Upper lobe of left lung (tissue), 6 donors: ENCODE measurements at places on chromosomes 5 and 9. TPM values are rescaled to one million over a fixed set of nuclear protein-coding genes. Genes with fewer than 3 reads are reported as not detected.

DNA sequence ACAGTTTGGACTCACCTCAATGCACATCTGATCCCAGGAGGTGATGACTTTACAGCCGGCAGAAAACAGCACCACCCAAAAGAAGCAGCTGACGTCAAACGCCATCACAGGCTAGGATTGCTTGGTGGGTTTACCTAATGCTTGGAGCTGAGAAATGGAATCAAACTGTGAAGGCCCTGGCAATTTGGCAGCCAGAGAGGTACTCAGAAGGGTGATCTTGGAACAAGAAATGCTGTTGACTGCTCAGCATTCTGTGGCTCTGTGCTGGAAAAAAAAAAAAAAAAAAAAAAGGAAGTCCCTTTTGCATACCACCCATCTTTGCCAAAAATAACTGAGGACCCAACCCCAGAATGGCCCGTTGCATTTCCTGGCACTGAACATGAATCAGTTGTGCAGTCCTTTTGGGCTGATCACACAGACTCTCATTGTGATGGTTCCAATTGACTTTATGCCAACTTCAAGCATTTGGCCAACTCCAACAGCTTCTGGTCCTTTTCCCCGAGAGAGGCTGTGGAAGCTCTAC is at the start of gene CD180:
Gene CD180 (minus strand): TSS at position 263 of the 523 bp plus-strand sequence. CDS start 158 bp downstream, at position 105.
- DNase-seq, result no peak

DNA sequence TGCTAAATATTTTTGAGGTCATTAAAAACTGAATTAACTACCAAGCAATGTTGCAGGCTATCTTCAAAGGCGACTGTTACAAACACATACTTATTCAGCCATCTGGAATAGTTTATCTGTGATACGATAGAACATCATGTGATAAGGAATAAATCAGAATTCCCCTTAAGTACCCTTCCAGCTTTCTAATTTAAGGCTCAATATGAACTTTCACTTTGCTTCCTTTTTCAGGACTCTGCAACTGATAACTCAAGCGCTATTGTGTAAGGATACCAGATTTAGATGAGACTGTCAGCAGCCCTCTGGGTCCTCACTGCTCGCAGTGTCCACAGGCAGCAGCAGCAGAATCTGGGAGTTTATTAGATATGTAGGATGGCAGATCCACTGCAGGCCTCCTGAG is 416.3 kb downstream of the SPATA31D1 start:
- DNase-seq, result no peak

- DNase-seq, result no peak
These were observed 81.3 kb downstream of the ADAMTSL1 start for GRCh38 chr9:18555105-18555883.

DNA sequence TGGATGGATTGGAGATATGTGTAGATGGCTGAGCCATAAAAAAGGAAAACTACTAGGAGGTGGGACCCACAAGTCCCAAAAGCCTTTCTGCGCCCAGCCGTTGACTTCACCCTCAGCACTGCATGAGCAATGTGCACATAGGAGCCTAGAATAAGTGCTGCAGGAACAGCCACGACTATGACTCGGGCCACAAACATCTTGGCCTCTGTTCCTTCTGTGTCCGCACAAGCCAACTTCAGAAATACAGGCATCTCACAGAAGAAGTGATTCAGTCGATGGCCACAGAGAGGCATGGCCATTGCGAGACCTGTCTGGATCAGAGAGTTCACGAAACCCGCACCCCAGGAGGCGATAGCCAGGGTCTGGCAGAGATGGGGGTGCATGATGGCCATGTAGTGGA is 587 bp downstream of the OR2Y1 start:
- no peak for DNase-seq

- DNase-seq, result no peak
These were observed 121.6 kb downstream of the ADAMTSL1 start for GRCh38 chr9:18595597-18595996.

DNA sequence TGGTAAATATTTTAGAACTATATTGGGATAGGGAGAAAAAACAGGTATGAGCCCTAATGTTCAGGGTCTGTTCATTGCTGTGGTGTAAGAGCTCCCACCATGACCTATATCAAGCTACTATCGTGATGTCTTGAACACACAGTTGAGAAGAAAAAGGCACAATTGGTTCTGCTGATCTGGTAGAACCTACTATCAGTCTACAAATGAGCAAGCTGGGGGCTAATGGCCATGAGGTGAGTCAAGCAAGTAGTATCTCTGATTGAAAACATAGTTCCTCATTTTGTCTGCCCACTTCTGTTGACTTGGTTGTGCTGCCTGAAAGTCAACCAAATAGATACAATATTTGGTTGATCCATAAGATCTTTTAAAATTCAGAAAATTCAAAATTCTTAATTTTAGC is 1026.3 kb downstream of the CDH12 start:
- no peak for DNase-seq

GRCh38 chr9:98104445-98104881 is 14.6 kb downstream of the TRIM14 start:
- DNase-seq, result no peak

DNA sequence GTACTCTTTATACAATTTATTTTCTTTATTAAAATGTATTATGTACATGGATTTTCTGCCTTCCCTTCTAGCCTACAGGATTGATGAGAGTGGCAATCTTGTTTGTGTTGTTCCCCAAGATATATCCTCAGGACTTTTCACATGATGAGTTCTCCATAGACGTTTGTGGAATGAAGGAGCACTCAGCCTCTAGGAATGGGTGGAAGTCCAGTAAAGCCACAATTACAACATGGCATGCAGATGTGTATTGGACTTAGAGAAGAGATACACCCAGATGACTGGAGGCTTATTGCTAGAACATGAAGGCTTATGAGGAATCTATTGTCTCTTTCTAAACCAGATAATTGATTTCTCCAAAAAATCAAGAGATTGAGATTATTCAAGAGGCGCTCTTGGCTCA is 8.2 kb upstream of the DOCK2 start:
- DNase-seq, result no peak

- DNase-seq, result peak; percentile 38
These were observed 1.1 kb upstream of the BNC2 start for GRCh38 chr9:16871336-16872151.

- no peak for DNase-seq
These were observed 33.5 kb downstream of the PRKACG start for GRCh38 chr9:68980341-68980914.

DNA sequence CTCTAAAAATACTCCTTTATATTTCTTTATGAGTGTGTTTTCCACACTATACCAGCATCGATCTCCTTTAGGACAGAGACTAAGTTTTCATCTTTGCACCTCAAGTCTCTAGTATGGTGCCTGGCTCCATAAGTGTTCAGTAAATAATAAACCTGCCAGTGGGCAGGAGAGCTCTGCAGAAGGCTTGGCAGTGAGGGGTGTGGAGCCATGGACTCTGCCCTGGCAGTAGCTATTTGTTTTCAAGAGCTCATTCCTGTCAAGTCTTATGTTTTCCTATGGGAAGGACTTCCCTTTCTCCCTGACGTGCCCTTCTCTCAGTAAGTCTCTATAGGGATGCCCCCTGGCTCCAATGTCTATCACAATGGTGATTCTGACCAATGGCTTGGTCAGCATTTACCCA is 252.2 kb downstream of the PIK3R1 start:
- no peak for DNase-seq

- no peak for DNase-seq
These were observed 11.7 kb upstream of the AQP3 start for GRCh38 chr9:33459115-33459514.

DNA sequence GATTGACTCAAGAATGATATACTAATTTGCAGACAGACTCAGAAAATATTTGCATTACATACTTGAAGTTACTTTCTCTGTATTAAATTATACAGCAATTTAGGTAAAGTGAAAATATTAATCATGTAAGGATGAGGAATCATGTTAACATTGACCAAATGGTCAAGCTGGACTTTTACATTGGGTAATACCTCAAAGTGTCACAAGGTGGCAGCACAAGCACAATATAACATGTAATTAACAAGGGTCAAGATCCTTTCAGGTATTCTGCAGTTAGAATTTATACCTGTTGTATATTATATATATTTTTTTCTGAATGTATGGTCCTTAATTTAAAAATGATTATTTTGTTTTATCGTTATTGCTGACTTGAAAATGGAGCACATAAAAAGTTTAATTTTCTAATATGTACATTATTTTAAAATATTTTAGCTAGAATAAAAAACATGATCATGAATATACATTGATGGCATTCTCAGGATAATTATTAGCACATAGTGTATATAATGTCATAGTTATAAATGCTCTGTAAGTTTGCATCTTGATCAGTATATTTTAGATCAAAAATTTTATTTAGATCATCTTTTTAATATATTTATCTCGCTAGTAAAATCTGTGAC is 8.6 kb downstream of the HAPLN1 start:
- DNase-seq, result no peak

DNA sequence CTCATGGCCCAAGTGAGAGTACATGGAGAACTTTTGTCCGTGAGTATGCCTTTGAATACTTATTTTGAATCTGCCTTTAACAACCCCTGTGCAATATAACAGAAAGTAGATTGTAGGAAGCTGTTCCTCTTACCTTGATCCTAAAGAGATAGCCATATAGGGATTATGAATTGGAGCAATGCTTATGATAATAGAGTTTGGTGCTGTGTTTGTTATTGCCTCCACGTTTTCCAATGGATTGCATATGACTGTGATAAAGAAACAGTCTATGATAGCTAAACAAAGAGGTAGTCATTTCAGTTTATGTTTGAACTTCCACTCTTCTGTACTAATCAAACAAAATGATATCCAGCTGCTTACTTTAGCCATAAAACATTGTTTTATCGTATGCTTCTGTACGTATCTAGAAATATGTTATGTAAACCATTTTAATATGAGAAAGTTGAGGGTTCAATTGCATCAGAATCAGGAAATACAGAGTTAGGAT is 199.6 kb upstream of the RGMB start:
- DNase-seq, result no peak

GRCh38 chr5:100430268-100431195 is 104.6 kb upstream of the FAM174A start:
- DNase-seq, result peak; percentile 56

DNA sequence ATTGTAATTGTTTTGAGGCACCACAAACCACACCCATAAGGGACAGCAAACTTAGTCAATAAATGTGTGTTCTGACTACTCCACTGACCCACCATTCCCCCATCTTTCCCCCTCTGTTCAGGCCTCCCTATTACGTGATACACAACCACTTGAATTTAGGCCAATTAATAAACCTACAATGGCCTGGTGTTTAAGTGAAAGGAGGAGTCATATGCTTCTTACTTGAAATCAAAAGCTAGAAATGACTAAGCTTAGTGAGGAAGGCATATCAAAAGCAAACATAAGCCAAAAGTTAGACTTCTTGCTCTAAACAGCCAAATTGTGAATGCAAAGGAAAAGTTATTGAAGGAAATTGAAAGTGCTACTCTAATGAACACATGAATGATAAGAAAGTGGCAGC is 14.6 kb downstream of the ZBTB43 start:
- DNase-seq, result no peak

DNA sequence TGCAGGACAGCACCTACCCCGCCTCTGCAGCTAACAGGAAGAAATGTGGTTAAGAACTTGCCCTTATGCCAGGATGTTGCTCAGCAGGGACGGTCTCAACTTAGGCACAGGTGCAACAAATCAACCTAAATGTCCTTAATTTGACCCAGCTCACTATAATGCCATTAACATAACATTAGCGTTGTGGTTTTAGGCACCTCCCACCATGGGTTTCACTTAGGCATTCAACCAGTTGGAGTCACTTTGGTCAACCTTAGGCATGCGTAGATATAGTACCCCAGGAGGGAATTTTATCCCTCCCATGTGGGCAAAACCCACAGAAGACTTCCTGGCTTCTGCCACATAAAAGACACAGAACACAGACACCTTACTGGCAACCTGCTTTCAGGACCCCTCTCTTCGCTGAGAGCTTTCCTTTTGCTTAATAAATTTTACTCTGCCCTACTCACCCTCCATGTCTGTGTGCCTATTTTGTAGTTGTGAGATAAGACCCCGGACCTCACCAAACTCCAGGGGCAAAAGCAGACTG is 8.7 kb upstream of the ERAP1 start:
- peak; percentile 45 for DNase-seq

GRCh38 chr9:70600506-70600905 is 186.0 kb upstream of the KLF9 start:
- DNase-seq, result no peak

DNA sequence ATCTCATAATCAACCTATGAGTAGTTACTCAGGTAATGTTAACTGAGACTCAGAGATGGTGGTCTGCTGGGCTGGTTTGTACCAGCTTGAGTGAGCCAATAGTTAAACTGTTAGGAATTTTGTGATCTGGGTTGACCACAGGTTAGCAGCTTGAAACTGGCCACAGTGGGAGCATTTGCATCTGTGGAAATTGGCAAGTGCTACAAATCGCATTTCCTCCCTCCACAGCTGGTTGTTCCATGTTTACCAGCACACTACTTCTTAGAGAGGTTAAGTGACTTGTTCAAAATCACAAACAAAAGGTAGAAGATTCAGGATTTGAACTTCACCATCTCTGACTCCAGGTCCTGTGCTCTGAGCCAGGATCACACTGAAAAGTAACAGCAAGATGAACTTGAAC is 446.9 kb upstream of the CLINT1 start:
- no peak for DNase-seq

- no peak for DNase-seq
These were observed 278.3 kb upstream of the MPDZ start for GRCh38 chr9:13557746-13558145.

- DNase-seq, result no peak
These were observed 42.6 kb downstream of the ANKRD55 start for GRCh38 chr5:56190497-56190896.

DNA sequence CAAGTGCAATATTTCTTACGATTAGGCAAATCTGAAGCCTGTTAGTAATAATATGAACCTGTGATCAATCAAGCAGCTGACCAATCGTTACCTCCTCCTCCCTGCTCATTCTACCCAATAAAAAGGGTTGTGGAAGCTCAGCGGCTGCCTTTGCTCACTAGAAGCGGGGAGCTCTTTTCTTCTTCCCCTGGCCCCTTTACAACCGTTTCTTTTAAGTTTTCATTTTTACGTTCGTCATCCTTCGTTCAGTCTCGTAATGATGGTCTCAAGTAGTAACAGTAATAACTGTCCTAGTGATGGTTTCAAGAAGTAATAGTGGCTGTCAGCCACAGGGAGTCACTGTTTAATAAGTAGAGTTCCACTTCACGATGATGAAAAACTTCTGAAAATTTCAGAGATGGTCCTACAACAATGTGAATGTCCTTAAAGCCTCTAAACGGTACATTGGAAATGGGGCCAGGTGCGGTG is 6.2 kb downstream of the UGT3A2 start:
- DNase-seq, result no peak

GRCh38 chr9:2718001-2718697 is 839 bp downstream of the KCNV2 start:
- DNase-seq, result peak; percentile 79

The PCDHGA3 gene
- total RNA-seq, result 0.89 TPM

The GRIN1 gene
- 2.1 TPM for total RNA-seq

The PCDHGB7 gene
- total RNA-seq, result 17.8 TPM

The GABRA1 gene
- not detected for total RNA-seq

The GFPT2 gene
- 9.0 TPM for total RNA-seq

The SHISAL2B gene
- not detected for total RNA-seq

The DMRT2 gene
- total RNA-seq, result 0.84 TPM
